ENCODE measurements at places on chromosomes 7 and 10.

GRCh38 chr10:10807106-10807505 lies 210.6 kb upstream of the CELF2 start:
- DNase-seq = no peak

- no peak for DNase-seq
These were observed 32.9 kb downstream of the SHTN1 start for GRCh38 chr10:116972131-116972530.

DNA sequence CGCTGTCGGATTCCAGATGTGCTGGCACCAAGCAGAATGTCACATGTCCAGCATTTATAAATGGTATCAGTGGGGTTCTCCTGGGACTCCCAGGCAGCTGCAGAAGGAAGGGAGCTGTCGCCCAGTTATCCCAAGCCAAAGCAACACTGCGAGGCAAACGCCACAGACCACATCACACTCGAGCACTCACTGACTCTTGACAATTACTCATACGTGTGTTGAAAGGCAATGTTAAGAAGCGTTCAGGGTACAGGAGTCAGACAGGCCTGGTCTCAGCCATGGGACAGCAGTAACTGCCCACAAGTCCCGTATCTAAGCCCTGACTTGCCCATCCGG lies 113.4 kb downstream of the DIP2C start:
- DNase-seq = peak; percentile 60

DNA sequence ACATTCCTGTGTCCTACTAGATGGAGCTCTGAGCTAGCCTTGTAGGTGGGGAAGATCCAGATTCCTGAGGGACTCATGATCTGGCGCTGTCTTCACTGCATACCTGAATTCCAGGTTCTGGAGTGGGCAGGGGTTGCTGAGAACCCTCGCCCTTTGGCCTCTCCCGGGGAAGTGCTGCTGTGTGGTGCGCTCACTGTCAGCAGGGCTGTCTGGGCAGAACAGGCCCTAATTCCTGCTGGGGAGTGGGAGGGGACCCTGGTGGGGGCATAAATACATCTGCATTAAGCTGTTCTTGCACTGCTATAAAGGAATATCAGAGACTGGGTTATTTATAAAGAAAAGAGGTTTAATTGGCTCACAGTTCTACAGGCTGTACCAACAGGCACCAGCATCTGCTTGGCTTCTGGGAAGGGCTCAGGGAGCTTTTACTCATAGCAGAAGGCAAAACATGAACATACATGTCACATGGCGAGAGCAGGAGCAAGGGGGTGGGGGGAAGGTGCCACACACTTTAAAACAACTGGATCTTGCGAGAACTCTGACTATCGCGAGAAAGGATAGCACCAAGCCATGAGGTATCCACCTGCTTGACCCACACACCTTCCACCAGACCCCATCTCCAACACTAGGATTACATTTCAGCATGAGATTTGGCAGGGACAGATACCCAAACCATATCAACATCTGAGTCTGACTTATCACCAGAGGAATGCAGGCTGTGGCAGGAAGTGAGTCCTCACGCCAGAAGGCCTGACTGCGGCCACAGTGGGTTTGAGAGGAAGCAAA lies 115.0 kb downstream of the ADCY1 start:
- peak; percentile 81 for DNase-seq

DNA sequence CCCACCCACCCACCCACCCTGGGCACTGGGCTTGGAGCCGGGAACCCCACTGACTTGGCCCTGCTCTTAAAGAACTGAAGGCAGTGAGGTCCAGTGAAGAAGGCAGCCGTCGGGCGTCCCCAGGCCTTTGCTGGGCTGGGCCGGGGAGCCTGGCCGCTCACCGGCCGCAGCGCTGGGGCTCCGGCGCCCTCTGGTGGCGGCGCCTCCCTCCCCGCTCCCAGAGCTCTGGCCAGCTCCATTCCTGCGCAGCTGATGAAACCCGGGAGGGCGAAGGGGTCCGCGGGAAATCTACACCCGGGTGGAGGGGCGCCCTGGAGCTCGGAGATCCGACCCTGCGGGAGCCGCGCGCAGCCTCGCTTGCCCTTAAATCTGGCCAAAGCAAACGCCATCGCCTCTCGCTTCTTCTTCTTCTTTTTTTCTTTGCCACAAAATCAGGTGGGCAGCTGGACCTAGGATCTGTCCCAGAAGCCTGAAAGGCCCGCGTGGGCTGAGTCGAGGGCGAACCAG lies 1.7 kb upstream of the CXCL12 start:
- DNase-seq = peak; percentile 58

- DNase-seq = no peak
These were observed 16.8 kb downstream of the GPAM start for GRCh38 chr10:112166800-112167199.
